Activated T-cell treated with anti-CD3 and anti-CD28 coated beads for 1 hour (primary cell): ENCODE measurements at places on chromosomes 7 and 10.

DNA sequence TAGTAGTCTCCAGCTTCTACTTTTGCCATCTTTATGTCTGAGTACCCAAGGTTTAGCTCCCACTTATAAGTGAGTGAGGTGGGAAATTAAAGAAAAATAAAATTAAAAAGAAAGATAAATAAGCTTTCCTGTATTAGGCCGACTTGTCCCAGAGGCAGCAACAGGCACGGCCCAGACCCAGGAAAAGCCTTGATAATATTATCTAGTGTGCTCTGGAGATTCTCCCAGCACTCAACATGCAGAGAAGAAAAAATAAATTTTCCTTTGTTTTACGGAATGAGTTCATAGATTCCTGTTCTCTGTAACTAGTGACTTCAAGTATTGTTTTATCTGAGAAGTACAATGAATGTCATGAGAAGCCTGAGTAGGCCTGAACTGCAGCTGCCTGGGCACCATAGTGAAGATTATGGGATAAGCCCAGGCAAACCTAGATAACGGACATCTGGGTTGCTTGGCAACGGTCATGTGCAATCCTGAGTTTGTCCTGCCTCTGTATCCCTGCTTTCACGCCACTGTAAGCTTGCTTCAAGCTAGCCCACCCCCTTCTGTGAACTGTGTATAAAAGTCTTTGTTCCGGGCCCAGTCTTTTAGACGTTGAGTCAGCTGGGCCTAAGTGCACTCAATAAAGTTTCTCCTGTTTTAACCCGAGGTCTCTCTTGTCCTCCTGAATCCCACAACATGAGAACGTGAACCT is 6.4 kb downstream of the ATE1 start:
- DNase-seq = no peak

- DNase-seq = no peak
Observed at GRCh38 chr10:69883310-69884023, 81.8 kb downstream of the COL13A1 start.

DNA sequence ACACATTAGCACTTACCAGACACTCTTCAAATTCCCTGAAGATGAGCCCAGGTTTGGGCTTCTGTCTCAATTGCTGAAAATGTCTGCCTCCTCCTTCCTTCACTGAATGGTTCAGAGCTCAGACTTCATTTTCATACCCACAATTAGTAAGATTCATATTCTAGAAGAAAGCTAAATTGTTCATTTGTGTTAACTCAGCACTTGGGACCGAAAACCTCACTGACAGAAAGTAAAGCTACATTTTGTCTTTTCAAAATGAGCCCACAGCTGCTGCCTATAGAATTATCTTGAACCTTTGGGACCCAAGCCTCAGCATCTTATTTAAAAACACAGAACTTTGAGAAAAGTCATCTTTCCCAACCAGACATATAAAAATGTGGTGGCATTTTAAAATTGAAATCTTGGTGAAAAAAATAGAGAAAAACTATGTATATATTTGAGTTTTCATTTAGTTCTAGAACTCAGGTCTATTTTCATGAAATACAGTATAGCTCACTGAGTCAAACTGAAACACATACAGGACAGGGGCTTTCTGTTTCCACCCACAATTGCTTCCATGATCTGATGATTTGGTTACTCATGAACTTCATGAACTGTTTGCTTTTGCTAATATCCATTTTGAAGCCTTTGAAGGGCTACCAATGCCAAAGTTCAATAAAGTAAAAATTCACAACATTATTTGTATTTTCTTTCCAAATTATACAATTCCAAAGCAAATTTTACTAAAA is 119.1 kb upstream of the PFKP start:
- no peak for DNase-seq

DNA sequence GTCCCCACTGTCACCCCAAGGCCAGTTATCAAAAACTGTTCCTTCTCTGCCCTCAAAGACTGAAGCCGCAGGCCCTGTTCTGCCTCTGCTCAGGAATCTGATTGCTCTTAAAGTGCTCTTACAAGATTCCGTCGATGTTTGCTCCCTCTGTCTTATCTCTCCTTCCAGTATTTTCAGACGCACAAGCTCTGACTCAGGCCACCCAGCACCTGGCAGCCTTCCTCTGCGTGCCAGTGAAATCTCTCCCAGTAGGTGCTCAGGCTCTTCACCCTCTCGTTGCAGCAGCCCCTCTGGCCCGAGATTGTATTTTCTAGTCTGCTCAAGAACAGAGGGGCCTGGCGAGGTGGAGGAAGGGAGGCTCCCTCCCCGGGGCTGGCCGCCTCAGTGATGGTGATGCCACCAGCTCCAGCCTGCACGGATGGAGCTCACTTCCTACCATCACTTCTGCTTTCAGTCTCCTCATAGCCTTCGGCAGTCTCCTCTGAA is 276.2 kb downstream of the USP6NL start:
- no peak for DNase-seq

DNA sequence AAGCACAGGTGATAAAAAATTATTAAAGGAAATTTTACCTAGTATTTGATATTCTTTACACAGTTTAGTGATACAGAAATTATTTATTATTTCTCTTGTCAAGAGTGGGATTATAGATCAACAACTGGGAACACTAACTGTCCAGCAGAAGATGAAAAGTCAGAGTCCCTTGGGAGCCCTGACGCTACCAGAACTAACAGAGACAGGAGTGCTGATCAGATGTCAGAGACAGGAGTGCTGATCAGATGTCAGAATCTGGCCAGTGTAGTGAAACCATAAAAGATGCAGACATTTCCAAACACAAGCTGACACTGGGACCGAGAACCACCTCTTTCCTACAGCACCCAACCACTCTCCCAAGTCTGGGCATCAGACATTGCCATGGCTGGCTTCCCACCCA is 828.2 kb downstream of the TNS3 start:
- DNase-seq = no peak

- DNase-seq = no peak
Observed at GRCh38 chr10:2173327-2173726, 436.0 kb upstream of the ADARB2 start.

DNA sequence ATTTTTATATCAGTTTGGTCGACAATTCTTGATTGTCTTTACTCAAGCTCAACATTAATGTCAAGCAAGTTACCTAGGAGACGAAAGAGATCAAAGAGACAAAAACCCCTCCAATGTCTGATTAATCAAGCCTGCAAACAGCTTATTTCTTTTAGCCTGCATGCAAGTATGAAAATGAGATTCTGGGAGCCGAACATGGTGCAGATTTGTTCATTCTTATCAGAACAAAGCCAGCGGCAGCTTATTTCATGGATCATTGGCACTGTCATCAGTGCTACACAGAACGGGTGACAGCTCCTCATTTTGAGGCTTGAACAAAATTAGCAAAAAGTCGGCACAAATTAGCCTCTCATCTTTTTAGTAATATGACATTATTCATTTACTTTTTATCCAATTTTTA is 26.5 kb downstream of the FAM204A start:
- DNase-seq = no peak

DNA sequence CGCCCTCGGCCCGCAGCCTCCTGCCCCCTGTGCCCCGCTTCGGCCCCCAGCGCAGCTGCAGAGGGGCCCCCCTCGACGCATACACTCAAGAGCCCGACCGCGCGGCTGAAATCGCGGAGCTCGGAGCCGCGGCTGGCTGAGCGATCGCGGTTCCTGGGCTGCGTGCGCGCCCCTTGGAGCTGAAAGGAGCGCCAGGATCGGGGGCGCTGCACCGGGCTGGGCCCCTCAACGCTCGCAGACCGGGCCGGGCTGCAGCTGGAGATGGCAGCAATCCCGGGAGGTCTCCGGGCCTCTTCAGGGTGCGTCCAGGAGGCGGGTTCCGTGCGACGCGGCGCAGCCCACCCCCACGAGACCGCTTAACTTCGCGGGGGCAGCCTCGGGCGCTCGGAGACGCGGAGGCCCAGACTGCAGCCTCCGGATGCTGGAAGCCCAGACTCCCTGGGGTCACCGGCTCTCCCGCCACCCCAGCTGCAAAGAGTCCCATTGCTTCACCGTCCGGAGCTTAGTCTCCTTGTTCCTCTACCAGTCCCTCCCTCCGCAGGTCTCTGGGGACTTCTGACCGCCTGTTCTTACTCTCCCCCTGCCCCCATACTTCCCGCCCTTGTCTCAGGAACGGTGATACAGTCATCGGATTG is 73.0 kb upstream of the LRRC4 start:
- DNase-seq = no peak

GRCh38 chr10:106785528-106785927 is 379.0 kb downstream of the SORCS1 start:
- DNase-seq = no peak
